ENCODE measurements at places on chromosomes 3 and 15.

- DNase-seq = no peak
Observed at GRCh38 chr3:12194669-12195161, 36.0 kb upstream of the TIMP4 start.

GRCh38 chr3:121660356-121661171, at the start of gene HCLS1:
TSS of gene HCLS1 (minus strand) at chr3:121660903. CDS start at chr3:121658347, 2,556 bp downstream.
- no peak for DNase-seq

- DNase-seq = no peak
Observed at GRCh38 chr3:162302983-162303624, 806.5 kb downstream of the OTOL1 start.

GRCh38 chr3:133393204-133393603, 6.7 kb upstream of the BFSP2 start:
- no peak for DNase-seq

GRCh38 chr3:177679568-177680471, 482.5 kb upstream of the TBL1XR1 start:
- no peak for DNase-seq

GRCh38 chr3:133805702-133806475, at the start of gene SRPRB:
TSS of gene SRPRB (plus strand) at chr3:133805815. CDS start at chr3:133805849, 34 bp downstream.
- DNase-seq = peak; percentile 94

GRCh38 chr3:64093825-64094712, 70.8 kb upstream of the PSMD6 start:
- no peak for DNase-seq

- no peak for DNase-seq
Observed at GRCh38 chr15:88440021-88440420, 27.2 kb downstream of the MRPL46 start.

GRCh38 chr15:67051088-67052045, 14.0 kb upstream of the SMAD3 start:
- no peak for DNase-seq

GRCh38 chr15:71562251-71562650, 248.1 kb upstream of the NR2E3 start:
- DNase-seq = no peak

DNA sequence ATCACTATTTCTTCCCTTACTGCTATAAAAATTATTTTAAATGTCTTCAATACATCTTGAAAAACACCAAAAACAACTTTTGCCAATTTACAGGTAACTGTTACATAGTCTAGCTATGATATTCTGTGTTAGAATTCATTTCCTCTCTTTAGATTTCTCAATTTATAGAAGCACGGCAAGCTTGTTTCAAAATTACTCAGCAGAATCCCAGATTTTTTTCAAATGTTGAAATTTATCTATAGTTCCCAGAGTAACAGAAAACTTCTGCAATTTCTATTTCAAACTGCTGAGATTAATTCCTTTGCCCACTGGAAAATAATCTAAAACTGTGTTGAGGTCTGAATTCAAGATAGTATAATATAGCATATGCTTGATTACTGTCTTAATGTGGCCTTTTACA, 41.2 kb downstream of the CCPG1 start:
- DNase-seq = no peak

DNA sequence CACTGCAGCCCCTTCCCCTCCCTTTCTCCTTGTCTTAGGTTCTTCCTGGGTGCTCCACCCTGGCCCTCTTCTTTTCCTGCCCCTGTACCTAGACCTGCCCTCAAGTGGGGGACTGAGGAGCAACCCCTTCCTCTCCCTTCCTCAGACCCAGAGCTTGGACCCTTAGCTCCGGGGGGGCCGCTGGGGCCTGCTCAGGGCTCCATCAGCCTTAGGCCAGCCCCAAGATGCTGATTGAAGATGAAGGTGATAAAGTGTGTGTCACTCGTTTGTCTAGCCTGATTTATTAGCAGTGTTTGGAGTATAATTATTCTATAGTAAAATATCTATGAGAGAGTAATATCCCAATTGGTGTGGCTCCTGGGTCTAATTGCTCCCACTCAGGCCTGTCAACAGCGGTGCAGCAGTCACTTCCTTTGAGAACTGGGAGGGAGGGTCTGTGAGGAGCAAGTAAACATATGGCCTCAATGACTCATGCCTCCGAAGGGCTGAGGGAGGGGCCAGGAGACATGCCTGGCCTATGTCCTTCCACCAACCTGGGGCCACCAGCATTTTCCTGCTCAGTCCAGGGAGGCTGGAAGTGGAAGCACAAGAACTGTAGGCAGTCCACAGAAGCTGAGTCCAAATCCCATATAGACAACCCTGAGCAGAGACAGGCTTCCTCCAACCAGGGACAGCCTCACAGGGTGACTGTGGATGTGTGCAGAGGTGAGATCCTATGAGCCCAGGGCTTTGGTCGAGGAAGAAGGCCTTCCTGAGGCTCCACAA, 123.2 kb downstream of the DNAJB8 start:
- no peak for DNase-seq

DNA sequence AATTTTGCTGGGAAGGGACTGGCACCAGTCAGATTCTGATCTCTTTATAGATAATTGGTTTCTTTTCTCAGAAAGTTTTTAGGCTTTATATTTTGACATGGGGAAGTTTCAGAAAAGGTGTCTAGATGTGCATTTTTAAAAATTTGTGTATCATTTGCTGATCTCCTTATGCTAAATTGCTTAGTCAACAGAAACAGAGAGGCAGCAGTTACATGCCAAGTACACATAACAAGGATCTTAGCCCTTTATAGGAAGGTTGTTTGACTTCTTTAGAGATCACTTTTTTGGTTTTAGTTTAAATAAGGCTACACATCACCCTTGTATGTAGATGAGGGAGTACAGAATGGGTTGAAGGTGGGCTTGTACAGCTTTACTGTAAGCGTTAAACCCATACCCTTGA, 53.5 kb downstream of the RAP2B start:
- DNase-seq = no peak
